ENCODE measurements at places on chromosomes 1 and 21. TPM values are rescaled to one million over a fixed set of nuclear protein-coding genes. Genes with fewer than 3 reads are reported as not detected.

Gene DNASE2B
- total RNA-seq: not detected

Gene S100A1
- not detected for total RNA-seq

Gene TIAM1
- total RNA-seq: 0.83 TPM

Gene ARHGEF11
- total RNA-seq: 27.2 TPM

Gene FOXD2
- 0.07 TPM for total RNA-seq

Gene ORC1
- 11.0 TPM for total RNA-seq

Gene OR2T11
- total RNA-seq: not detected

Gene ANGPTL3
- total RNA-seq: not detected

Gene SPRR3
- not detected for total RNA-seq

Gene MROH7
- total RNA-seq: not detected

Gene RIPPLY3
- total RNA-seq: not detected

Gene IL10
- not detected for total RNA-seq

Gene CC2D1B
- total RNA-seq: 32.6 TPM

Gene LCE3E
- total RNA-seq: not detected

Gene SLAMF6
- total RNA-seq: not detected

Gene CLIC6
- total RNA-seq: not detected

Gene IL20
- total RNA-seq: not detected

Gene DAB1
- total RNA-seq: not detected

Gene OR2L3
- not detected for total RNA-seq

Gene FCRLA
- total RNA-seq: not detected

Gene FNDC10
- 2.3 TPM for total RNA-seq

Gene SH2D5
- total RNA-seq: 2.4 TPM

Gene EVA1B
- 64.7 TPM for total RNA-seq

Gene GNAT2
- not detected for total RNA-seq

Gene FCRL4
- not detected for total RNA-seq

Gene CELA2A
- total RNA-seq: not detected

Gene LACTBL1
- total RNA-seq: not detected

Gene CYB5RL
- total RNA-seq: 9.6 TPM

Gene IKBKE
- 20.7 TPM for total RNA-seq

Gene OXCT2
- 0.60 TPM for total RNA-seq

Gene LDLRAP1
- total RNA-seq: 24.7 TPM

Gene CFAP74
- total RNA-seq: not detected

Gene INSRR
- total RNA-seq: not detected

Gene RAD54L
- 18.9 TPM for total RNA-seq

Gene TDRD10
- 6.1 TPM for total RNA-seq

Gene PROK1
- not detected for total RNA-seq

Gene C1orf94
- not detected for total RNA-seq
